Stimulated activated CD8-positive, alpha-beta memory T cell treated with anti-CD3 and anti-CD28 coated beads, Interleukin-15, amount 100 ng/mL, for 48 hours (primary cell): ENCODE measurements at places on chromosomes 6 and 20.

DNA sequence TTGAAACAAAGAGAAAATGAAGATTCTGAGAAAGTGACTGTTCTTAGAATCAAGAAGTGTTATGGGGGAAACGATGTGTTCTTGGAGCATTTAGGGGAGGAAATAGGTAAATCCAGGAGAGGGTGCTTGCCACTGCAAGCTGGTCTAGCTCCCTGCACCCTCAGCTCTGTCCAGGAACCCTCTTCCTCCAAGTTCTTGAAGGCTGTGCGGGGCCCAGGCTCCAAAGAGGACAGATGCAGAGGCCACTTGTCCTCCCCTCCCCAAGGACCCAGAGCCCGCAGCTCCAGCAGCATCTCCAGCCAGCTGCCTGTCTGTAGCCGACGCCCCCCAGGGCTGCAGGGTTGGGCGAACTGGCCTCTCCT is 87.9 kb downstream of the CDC5L start:
- no peak for DNase-seq

- no peak for DNase-seq
Measured at GRCh38 chr20:4942331-4942730, 59.0 kb downstream of the SLC23A2 start.

- peak; percentile 79 for DNase-seq
Measured at GRCh38 chr6:90397929-90398674, 101.5 kb upstream of the BACH2 start.

DNA sequence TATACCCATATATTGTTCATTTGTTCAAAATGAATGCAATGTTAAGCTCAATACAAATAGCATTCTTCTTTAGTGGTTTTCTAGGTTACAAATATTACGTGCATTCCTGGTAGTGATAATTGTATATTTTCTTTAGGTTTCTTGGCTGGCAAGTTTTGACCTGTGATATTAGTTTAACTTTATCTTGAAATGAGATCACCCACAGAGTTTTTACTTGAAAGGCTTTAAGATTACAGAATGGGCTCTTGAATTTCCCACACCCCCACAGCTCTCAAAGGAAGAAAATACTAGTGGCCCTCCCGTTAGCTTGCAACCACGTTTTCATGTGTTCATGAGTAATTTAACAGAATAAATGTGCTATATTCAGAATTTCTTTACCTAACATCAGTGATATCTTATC is 1315.5 kb upstream of the GJE1 start:
- DNase-seq, result no peak

DNA sequence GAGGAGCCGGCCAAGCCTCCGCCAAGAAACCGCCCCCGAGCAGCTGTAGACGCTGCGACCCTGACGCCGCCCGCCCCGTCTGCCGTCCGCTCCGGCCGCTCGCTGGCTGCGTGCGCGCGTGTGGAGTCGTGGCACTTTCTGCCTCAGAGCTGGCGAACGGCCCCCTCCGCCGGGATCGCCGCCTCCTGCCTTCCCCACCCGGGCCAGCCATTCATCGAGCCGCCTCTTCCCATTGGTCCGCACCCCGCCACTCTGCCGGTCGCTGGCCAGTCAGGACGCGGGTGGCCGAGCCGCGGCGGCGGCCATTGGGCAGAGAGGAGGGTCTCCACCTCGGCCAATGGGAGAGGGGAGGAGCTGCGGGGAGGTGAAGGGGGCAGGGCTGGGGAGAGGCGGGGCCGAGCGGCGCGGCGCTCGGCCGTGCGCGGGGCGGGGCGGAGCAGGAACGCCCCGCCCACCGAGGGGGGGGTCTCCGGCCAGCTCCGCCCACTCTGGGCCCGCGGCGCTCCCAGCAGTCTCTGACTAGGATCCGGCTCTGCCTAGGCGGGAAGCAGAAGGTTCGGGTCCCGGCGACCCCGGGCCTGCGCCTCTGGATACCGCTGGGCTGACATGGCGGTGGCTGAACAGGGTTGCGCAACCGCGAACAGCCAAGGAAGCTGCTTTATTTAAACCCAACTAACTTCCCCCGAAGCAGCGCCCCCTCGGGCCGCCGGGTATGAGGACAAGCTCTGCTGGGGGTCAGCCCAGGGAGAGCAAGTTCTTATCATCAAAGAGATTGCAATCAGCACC is at the start of gene RRBP1:
Gene RRBP1 (minus strand): TSS at position 140 of the 786 bp plus-strand sequence. CDS start 21,735 bp downstream, outside the sequence.
- DNase-seq, result peak; percentile 96

DNA sequence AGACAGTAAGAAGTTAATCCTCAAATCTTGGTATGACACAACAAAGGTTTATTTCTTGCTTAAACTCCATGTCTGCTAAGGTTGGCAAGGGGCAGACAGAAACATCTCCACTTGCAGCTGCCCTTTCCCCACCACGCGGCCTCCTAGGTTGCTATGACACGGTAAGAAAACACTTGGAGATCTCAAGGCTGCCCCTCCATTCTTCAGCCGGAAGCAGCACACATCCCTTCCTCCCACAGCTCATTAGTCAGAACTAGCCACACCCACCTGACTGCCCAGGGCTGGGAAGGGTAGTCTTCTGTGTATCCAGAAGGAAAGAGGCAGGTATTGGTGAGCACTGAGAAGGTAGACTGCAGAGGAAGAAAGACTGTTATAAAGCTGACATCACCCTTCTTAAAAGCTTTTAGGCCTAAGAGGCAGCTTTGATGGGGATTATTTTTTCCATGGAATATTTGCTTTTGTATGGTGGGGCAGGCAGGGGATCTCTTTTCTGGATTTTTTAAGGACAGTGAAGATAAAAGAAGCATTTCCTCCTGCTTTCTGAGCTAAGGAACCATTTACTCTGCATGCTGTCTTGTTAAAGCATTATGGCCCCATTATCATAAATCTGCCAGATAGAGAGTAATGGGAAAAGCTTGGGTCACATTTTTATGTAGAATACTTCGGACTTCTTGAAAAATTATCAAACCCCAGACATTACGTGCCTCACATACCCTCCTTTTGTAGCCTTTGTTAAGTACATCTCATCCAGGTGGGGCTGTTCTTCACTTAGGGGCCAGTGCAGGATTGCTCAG is 41.6 kb downstream of the MRAP2 start:
- no peak for DNase-seq

GRCh38 chr6:129959358-129959930 is 58.9 kb upstream of the L3MBTL3 start:
- no peak for DNase-seq
